Activated CD4-positive, alpha-beta T cell treated with anti-CD3 and anti-CD28 coated beads for 36 hours (primary cell): ENCODE measurements at places on chromosomes 1 and 21. TPM values are rescaled to one million over a fixed set of nuclear protein-coding genes. Genes with fewer than 3 reads are reported as not detected.

CDK18 gene
- total RNA-seq = 5.9 TPM

PADI2 gene
- total RNA-seq = not detected

RNF115 gene
- 11.8 TPM for total RNA-seq

CFH gene
- total RNA-seq = 1.4 TPM

CACHD1 gene
- 1.9 TPM for total RNA-seq

CATSPERE gene
- total RNA-seq = 0.11 TPM

SYT2 gene
- total RNA-seq = not detected

NBPF10 gene
- total RNA-seq = 1.4 TPM

UBASH3A gene
- total RNA-seq = 39.0 TPM

KIAA1614 gene
- 0.09 TPM for total RNA-seq

OVAAL gene
- not detected for total RNA-seq

DNA sequence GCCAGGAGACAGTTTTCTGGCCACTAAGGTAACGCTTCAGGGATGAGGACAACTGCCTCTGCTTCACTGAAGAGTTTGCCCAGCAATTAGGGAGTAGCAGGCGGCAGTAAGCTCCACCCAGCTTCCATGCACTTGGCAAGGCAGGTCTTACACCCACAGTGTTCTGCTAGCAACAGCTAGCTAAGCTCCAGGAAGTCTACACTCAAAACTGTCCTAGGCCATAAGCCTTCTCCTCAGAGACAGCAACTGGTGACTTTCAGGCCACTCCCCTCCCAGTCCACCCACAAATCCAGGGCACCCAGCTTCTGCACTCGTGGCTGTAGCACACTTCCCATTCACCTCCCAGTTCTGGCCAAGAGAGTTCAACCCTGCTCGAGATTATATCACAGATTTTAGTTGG, 47.3 kb downstream of the KMO start:
- no peak for DNase-seq

- DNase-seq = no peak
These were observed 10.5 kb downstream of the KCNJ15 start for GRCh38 chr21:38267136-38267755.

DNA sequence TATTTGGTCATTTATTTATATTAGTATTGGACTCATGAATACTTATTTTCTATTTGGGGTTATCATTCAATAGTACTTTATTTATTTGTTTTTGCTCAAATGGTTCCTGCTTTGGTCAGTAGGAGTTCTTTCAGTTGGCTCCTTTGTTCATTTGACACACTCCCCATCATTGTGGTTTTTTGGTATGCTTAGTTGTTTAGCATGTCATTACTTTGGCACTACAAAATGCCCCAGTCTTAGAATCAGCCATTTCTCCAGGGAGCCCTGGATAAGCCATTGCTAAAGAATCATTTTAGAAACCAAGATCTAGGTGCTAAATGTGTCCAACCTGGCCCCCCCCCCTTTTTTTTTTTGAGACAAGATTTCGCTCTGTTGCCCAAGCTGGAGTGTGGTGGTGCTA, 61.7 kb upstream of the MRPS6 start:
- no peak for DNase-seq

- no peak for DNase-seq
These were observed 1.8 kb downstream of the CLDN17 start for GRCh38 chr21:30164796-30165195.

GRCh38 chr21:45293220-45293725, 5.6 kb upstream of the POFUT2 start:
- DNase-seq = no peak

DNA sequence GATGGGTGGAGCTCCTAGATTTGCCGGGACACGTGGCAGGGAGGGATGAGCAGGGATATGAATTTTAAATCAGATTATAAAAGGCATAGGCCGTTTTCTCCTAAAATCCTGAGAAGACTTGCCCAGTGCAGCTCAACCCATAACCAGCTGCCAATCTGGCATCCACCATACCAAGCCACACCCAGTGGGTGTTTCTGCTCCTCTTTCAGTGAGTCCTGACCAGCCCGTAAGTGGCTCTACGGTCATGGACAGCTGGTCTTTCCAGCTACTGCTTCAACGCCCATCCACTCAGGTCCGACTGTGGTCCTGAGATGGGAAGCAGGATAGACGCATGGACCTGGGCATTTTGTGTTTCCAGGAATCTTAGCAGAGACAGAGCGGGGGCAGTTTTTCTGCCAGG, 107.2 kb downstream of the LAMC2 start:
- DNase-seq = no peak

DNA sequence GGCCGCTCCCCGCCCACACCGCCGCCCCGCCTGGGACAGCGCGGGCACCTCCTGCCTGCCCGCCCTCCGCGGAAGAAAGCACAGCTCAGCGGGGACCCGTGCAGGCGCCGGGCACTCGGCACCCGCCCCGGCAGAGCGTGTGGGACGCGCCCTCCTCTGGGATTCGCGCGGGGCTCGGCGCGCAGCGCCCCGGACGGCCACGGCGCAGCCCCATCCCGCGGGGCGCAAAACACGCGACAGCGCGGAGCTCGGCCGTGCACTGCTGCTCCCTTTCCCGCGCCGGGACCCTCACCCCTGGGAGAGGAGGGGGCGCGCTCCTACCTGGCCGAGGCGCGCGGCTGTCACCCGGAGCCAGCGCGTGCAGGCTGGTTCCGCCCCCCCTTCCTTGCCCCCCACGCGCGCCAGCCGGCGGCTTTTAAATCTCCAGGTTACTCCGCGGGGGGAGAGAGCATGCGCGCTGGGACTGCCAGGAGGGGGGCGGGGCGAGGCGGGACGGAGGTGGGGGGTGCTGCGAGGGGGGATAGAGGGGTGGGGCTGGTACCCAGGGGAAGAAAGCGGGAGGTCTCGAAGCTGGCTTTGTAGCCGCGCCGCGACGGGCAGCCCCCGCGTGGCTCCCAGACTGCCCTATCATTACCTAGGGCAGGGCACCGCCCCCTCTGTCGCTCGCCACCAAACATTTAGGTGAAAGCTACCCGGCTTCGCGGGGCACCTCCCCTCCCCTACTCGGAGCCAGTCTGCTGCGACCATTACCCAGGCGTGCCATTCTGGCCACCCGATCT, at the start of gene SLC45A3:
SLC45A3 (minus strand) TSS at position 437 of the 779 bp plus-strand sequence. CDS start 15,853 bp downstream, outside the sequence.
- DNase-seq = peak; percentile 51

- DNase-seq = no peak
These were observed 19.5 kb downstream of the USP24 start for GRCh38 chr1:55195521-55196233.

DNA sequence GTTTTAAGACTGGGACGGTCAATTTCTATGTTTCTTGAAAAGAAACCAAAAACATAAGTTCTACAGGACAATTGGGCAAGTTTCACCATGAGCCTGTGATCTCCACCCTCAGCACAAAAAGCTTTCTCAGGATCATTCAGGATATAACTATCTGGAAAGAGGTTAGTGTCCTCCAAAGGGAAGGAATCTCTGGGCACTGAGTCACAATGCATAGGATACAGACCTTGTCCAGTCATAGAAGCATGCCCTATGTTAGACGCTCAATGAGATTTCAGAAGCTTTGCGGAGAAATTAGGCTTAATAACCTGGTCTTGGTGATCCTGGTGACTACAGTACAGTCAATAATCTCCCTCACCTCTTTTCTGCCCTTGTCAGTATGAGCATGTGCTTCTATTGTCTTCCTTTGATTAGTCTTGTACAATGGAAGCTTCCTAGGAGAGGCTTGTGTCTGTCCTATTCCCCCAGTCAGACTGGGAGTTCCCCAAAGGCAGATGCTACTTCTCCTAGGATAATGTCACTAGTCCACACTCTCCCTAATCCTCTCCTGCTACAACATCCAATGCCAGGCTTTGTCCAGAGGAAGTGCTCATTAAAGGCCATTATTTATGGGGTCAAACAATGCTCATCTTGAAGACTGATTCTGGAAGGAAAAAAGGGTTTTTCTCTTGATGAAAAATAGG, 97.4 kb downstream of the KCNH1 start:
- no peak for DNase-seq

- no peak for DNase-seq
These were observed 19.4 kb downstream of the NTPCR start for GRCh38 chr1:232969799-232970198.

GRCh38 chr21:37348664-37349063, 17.9 kb upstream of the DYRK1A start:
- DNase-seq = no peak

DNA sequence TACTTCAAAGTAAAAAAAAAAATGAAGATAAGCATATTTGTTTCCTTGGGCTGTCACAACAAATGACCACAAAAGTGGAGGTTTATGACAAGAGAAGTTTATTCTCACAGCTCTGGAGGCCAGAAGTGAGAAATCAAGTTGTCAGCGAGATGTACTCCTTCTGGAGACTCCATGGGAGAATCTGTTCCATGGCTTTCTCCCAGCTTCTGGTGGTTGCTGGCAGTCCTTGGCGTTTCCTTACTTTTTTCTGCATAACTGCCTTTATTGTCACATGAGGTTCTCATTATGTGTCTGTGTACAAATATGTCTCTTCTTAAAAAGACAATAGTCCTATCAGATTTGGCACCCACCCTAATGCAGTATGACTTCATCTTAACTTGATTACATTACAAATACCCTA, 398.3 kb downstream of the KCNT2 start:
- no peak for DNase-seq

DNA sequence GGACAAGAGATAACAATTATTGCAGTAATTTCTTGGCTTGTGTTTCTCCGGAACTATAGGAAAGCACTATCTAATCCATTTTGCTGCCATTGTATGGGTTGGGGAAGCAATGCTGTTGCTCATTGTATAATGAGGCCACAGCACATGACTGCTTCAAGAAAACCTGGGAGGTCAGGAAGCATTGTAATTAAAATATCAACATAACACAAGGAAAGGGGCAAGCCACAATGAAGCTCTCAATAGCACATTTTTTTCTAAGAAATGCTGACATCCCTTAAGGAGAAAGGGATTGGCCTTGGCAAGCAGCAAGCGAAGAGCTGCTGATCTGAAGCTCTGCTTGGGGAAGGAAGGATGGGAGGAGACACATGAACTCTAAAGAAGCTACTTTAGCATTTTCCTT, 44.0 kb downstream of the PLPP3 start:
- no peak for DNase-seq

DNA sequence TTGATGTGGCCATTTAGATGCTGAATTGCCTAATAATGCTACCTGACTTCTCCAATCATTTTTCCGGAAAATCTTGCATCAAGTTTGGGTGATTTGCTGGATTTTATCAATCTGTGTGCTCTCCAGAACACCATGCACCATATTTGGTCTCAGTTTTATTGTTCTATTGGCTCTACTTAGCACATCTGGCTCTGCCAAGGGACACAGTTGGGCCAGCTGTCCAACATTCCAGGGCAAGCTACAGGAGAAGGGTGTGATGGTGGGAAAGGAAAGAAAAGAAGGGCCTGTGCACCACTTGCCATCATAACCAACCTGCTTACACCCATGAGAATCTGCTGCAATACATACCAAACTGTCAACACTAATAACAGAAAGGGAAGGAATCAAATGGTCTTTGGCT, 90.2 kb upstream of the NFIA start:
- DNase-seq = no peak

DNA sequence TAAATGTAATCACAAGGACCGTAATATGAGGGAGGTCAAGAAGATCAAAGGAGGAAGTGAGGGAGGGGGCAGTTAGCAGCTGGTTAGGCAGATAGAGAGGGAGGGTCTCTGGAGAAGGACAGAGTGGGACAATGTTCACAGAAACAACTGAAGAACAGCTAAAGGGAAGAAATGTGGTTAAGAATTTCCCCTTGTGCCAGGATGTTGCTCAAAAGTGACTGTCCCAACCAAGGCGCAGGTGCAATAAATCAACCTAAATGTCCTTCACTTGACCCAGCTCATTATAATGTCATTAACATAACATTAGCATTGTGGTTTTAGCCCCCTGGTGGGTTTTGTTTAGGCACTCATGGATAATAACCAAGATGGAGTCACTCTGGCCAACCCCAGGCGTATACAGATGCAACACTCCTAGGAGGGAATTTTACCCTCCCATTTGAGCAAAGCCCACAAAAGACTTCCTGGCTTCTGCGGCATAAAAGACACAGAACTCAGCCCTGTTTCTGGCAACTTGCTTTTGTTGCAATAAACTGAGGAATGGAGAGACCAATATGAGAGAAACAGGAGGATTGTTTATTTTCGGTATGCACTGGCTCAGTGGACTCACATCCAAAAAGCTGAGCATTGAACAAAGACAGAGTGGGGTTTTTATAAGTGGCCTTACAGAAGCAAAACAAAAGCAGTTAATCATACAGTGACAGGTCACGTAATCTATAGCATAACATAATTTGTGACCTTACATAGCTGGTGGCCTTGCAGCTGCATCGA, 7.3 kb upstream of the CA6 start:
- no peak for DNase-seq

DNA sequence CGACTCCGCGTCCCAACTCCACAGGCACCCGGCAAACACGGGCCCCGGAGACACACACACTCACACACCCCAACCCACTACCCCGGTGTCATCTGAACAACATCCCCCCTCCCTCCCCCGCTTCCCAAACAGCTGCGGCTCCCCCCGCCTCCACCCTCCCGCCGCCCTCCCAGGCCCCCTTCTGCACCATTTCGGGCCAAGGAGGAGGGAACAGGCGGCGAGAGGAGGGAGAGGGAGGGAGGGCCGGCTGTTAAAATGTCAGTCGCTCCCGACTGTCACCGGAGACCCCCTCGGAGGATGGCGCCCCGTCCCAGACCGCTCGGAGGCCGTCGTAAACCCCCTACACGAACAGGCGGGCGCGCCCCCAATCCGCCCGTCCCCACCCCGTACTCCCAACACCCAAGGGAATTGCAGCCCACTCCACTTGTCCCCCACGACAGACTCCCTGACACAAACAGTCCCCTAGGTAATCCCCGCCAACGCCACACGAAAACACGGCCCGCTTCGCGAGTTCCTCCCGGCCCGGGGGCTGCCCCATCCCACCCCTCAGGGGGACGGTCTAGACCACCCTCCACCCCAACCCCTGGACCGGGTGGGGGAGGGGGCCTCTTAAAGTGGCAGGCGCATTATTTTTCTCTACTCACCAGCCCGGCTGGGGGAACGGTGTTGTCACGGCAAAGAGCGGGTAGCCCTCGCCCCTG, 583 bp downstream of the MEF2D start:
- peak; percentile 62 for DNase-seq

DNA sequence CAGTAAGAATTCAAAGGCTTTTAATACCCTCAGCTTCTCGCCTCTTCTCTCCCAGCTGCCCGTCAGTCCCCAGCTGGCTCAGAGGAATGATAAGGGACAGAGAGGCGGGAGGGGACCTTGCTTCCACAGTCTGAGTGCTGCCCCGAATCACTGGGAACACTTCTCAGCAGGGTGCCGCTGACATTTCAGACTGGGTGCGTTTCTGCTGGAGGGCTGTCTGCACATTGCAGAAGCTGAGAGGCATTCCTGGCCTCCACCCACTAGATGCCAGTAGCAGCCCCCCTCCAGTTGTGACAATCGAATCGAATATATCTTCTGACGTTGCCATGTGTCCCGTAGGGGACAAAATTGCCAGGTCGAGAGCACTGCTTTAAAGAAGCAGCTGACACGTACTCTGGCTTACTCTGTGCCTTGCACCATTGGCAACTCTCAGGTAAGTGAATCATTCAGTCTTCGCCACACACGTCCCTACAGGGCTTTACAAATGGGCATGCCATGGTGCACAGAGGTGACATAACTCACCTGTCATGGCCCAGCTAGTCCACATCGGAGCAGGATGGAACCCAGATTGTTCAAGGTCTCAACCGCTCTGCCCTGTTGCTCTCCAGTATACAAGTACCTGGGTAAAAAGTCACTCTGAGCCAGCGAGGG, 23.9 kb downstream of the CTNNBIP1 start:
- no peak for DNase-seq
